ENCODE measurements at places on chromosomes 2 and 18.

GRCh38 chr2:3627500-3628100 lies 30.4 kb upstream of the ALLC start:
- no peak for DNase-seq

- no peak for DNase-seq
These were observed 41.3 kb downstream of the BCL11A start for GRCh38 chr2:60512062-60512622.

DNA sequence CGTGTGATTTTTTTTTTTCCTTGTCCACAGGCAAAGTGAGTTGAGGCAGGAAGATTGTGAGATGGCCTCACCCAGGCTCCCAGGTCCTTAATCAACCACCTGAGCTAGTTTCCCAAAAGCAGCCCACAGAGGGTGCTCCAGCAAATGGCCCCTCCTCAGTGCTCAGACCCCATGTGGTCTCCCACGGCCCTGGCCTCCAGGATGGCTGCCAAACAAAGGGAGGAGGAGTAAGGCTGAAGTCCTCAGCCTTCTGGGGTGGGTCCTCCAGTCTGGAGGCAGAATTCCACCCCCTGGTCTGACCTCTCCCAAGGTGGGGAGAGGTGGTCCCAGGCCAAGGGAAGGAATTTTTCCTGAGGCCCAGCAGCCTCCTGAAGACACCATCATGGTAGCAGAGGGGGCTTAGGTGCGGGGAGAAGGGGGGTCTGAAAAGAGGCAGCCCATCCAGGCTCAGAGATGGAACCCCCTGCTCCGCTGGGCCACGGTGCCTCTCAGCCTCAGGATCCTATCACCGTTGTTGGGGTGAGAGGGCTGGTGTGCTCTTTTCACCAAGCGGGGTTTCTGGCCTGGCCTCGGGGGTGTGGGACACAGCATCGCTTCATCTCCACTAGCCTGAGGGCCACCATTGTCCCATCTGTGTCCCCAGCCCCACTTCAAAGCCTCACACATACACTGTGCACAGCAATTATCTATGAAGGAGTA lies 2.3 kb downstream of the NGEF start:
- DNase-seq, result no peak

- no peak for DNase-seq
These were observed 47.2 kb downstream of the RAD51AP2 start for GRCh38 chr2:17470855-17471641.

DNA sequence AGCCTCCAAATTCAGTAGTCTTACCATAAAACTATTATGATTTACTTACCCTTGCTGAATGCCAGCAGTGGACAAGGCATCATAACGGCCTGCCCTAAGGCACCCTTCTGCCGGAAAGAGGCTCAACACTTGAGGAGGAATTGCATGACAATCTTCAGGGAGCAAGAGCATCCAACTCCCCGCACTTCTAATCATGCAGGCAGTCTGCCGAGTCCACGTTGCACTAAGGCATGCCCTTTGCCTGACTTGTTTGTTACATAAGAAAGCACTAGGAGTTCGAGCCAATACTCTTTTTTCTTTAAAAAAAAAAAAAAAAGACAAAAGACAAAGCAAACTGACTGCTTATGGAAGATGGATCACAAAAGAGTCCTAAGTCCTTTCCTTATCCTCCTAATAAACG lies 17.9 kb upstream of the SPTBN1 start:
- DNase-seq, result no peak

DNA sequence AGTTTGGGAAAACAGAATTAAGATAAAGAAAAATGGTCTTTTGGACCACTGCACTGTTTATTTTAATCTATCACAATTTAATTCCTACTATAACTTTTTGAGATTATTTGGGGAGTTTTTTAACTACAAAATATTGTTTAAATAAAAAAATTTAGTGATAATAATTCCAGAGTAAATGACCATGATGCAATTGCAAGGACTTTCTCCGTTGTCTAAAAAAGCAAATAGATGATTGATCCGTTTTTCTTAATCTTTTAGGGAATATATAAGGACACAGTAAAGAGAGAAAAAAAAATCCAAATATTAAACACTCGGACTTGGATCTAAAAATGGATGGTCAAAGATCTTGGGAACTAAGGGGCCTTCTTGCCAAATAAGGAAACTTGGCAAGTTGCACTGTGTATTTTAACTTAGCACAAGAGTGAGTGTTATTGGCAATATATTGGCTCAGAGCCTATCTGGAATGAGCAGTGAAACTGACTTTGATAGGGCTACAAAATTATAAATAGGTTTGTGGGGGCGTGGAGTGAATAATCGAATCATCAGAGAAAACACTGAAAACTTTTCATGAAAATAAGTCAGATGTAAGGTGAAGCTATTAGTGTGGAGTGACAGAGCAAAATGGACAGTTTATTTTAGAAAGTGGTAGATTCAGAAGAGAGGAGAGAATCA lies 2.0 kb downstream of the MAP3K20 start:
- no peak for DNase-seq

GRCh38 chr2:163734881-163735684 lies 725 bp downstream of the FIGN start:
- no peak for DNase-seq

GRCh38 chr2:33503002-33503401 lies 26.6 kb downstream of the RASGRP3 start:
- DNase-seq, result no peak

DNA sequence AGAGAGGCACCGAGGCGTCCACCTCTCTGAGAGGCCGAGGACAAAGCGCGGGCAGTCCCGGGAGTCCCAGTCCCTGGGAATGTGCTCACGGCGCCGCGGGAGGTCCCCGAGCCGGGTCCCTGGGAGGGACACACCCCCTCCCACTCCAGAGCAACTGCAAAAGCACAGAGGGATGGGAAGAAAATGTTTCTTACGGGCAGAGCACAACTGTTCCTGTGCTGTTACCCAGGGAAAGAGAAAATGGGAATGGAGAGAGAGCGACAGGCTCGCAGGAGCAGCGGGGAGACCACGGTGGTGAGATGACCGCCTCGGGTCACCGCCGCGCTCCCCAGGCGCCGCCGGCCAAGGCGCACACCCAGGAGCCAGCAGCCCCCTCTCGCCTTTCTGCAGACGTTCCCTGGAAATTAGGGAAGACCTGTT lies 1.2 kb upstream of the BCL11A start:
- no peak for DNase-seq
